Stimulated activated CD4-positive, alpha-beta T cell treated with anti-CD3 and anti-CD28 coated beads, TNF-alpha, amount 100 ng/mL, for 4 hours (primary cell): ENCODE measurements at places on chromosomes 12 and 14.

- DNase-seq: no peak
Measured at GRCh38 chr12:42576374-42576773, 13.2 kb downstream of the PRICKLE1 start.

DNA sequence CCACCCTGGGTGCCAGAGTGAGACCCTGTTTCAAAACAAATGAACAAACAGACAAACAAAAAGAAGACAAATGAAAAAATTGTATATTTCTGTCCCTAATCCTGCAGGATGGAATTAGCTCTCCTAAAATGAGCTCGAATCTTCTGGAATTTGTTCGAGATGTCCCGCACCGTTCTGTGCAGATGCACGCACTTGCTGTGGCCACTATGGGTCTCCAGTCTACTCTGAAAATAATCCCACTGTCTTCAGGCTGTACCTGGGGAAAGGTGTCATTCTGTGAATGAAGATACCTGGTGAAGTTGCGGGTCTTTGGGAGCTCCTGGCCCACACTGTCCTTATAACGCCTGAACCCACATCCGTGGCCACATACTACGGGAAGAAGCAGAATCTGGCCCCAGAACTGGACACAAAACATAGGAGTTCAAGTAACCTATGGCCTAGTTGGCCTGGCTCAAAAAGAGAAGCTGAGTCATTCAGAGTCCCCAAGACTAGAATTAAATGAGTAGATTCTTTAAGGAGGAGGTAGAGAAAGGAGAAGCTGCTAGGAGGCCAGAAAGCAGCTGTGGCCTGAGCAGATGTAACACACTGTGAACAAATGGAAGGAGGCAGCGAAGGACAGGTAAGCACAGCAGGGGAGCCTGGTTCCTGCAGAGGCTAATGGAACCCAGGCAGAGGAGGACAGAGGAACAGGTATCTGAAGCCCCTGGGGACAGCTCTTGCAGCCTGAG, 108.6 kb downstream of the FOXN3 start:
- no peak for DNase-seq

DNA sequence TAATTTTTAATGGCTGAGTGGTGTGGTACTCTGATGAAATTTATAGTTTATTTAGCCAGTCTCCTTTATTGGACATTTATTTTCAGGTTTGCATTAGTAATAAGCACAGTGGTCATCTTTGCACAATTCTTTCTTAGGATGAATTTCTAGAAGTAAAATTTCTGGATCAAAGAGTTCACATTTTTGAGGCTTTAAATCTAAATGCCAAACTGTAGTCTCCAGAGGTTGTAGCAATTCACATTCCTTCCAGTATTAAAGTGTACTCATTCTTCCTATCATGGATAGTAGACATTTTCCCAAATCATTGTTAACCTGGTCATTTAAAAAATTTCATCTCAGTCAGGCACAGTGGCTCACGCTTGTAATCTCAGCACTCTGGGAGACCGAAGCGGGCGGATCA, 24.8 kb downstream of the SLC39A9 start:
- no peak for DNase-seq

GRCh38 chr14:75884198-75884611, 97.6 kb downstream of the TGFB3 start:
- DNase-seq: no peak

- no peak for DNase-seq
Measured at GRCh38 chr14:65373016-65373670, 39.4 kb upstream of the FUT8 start.

GRCh38 chr14:76525106-76525821, 149.3 kb downstream of the ESRRB start:
- no peak for DNase-seq

GRCh38 chr12:52014567-52015530, 8.1 kb downstream of the TAMALIN start:
- no peak for DNase-seq

GRCh38 chr12:73599268-73599667, 938.4 kb upstream of the ATXN7L3B start:
- DNase-seq: no peak

DNA sequence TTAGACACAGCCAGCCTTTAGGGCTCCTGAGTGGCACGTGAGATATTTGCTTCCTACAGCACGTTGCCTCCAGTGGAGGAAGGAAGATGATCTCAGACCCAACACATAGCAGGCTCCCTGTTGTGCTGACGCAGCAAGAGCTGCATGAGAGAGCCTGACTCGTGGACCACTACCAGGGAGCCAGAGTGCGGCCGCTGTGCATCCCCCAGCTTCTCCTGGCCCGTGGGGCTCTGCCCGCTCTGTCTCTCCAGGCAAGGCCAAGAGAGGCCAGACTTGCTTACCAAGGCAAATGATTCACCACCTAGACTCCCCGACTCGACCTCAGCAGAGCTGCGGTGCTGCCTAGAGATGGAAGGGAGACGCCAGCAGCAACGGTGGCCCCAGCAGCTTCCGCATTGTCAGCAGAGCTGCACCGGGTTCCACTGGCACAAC, 37.5 kb downstream of the MAP3K9 start:
- no peak for DNase-seq

DNA sequence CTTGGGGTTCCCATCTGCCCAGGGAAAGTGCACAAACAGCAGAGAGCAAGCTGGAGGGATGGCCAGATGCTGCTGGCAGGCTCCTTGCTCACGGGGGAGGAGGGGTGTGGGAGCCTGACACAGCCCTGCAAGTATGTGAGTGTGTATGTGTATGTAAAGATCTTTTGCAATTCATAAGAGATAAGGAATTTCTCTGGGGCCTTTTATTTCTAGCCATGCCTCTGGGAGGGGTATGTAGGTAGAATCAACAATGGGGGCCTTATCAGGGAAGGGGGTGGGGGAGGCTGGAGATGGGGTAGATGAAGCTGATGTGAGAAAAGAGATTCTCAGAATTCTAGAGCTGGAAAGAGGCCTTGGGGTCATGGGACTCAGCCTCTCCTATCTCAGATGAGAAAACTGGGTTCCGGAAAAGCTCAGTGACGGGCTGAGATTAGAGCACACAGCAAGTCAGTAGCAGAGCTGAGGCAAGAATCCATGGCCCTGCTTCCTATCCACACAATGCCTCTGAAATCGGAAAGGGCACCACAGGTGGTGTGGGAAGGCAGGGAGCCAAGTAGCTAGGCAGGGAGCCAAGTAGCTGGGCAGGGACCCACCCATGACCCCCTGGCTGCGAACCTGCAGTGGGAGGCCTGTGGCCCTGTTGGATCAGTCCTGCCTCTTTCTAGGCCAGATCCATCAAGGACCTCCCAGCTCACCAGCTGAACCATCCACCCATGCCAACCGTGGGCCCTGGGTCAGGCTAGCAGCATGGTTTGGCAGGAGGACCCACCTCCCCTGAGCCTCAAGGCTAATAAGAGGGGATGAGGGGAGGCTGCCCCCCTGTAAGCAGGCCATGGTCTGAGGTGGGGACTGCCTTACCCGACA, 54.7 kb downstream of the PLEKHG3 start:
- no peak for DNase-seq

GRCh38 chr14:96077983-96078624, 38.9 kb downstream of the C14orf132 start:
- no peak for DNase-seq

DNA sequence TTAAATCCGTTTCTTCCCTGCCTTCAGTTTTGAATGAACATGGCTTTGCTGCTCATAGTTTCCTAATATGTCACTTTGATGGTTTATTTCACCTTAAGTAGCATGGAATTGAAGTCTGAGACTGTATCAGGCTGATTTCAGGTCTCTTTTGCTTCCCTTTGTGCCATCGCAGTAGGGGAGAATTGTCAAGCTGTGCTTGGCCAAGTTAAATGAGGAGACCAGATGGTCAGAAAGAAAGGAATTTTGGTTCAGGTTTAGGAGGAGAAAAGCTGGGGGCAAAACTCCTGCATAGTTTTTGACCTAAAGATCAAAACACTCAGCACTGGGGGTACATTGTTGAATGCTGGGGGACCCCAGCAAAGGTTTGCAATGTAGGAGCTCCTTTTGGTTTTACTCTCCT, 398.4 kb downstream of the NUAK1 start:
- no peak for DNase-seq

DNA sequence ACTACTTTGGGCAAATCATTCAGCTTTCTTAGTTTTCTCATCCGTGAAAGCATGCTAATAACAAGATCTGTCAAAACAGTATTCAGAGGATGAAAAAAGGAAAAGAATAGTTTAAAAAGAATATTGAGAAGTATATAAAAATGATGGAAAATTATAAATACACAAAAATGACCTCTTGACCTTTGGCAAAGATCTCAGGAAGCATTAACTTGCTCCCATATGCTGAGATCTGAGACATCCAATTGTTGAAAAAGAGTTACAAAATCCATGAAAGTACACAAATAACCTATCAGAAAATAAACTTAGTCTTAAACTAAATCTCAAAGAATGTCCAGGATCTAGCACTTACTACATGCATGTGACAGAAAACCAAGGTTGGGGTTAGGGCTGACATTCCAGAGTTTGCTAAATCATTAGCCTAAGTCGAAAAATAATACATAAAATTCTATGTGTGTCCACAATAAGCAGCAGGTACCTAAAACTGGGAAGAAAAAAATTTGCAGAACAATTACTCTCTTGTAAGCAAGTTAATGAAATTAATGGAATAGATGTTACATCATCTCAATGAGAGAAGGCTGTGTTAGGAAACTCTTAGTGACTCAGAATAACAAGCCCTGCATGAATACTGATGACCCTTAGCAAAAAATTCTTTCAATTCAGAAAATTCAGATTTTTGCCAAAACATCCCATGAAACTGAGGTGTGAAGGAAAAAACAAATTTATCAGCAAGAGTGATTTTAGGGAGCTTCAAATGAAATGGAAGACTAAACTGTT, 3.4 kb downstream of the PAH start:
- no peak for DNase-seq

DNA sequence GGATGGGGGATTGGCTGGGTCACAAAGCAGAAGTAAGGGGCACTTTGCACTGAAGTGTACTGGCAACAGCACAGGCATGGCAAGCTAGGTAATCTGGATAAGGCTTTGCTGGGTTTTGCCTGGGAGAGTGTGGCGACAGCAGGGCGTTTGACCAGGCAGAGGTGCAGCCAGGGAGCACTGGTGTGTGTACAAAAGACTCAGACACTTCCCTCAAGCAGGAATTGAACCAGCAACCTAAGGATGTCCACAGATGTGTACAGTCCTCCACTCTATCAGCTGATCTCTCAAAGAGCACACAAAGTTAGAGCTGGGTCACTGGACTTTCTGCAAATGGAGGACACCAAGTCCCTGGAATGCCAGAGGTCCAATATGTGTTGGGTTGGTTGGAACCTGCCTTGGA, 15.4 kb upstream of the RNASE4 start:
- DNase-seq: no peak

DNA sequence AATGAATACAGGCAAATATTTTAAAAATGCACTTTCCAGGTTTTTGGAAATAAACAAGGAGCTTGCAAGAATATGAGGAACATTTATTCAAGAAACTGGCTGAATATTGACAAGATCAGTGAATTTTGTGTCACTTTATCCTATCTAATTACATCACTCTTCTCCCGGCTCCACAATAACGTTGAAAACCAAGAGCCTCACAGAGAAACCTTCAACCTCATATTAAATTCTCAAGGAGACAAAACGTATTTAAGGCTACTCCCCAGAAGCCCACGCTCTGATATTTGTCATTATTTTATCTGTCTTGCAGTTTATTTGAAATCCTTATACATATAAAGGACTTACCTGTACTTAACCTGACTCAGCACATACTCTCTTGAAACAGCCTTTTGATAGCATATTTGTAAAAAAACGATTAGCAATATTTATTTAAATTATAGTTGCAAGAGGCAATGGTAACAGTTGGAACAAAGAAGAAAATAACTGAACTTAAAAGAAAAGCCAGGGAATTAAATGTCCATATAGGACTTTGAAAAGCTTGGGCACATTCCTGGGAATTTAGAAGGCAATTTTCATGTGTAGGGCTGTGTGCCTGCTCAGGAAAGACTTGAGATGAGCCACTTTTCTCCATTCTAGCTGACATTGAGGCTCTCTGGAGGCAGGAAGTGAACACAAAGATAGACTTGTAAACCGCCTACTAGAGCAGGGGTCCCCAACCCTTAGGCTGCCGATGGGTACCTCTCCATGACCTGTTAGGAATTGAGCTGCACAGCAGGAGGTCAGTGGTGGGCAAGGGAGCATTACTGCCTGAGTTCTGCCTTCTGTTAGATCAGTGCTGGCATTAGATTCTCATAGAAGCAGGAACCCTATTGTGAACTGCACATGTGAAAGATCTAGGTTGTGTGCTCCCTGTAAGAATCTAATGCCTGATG, 636.4 kb downstream of the SLC16A7 start:
- no peak for DNase-seq

DNA sequence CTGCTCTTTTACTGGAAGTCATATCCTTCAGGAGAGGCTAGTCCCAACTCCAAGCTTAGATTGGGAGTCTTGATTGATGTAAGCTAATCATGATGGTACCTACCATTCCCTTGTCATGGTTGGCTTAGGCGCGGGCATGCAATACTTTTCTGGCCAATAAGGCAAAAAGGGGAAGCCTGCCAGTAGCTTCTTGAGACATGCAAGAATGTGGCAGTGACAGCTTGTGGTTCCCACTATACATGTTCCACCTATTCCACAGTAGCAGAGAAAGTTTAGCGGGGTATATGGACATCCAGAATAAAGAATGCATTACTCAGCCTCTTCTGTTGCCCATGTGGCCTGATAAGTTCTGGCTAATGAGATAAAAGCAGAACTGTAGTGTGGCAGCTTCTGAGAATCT, 55.0 kb downstream of the AP5M1 start:
- DNase-seq: no peak

DNA sequence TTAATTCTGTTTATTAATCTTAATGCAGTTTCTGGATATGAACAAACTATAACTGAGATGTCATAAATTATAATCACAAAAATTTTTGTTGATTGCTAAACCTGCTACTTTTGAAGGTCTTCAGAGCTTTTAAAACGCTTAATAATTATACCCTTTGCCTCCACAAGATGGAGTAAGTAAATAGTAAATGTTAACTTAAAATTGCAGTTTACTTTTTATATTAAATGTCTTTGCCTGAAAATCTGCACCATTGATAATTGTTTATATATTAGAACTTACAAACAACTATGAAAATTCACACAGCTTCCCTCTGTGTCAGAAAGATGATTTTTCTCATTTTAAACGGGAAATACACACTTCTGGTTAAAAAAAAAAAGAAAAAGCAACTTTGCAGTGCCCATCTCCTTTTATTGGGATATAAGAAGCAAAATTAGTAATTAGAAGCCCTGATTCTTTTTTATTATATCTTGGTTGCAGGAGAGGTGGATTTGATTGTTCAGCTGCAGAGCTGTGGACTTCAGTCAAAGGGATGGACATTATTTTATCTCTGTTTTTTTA, 35.6 kb downstream of the SCFD1 start:
- DNase-seq: no peak

DNA sequence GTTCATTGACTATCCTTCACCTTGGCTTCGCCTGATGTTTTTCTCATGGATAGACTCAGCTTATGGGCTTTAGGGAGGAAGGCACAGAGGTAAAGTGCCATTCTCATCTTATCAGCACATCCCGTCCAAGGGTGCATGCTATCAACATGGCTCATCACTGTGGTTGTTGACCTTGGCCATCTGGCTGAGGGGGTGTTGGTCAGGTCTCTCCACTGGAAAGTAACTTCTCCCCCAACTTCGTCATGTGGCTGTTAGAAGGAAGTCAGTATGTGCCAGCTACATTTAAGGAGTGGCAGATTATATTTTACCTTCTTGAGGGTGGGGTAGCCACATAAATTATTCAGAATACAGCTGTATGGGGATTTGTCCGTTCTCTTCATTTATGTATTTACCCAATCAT, 68.9 kb downstream of the EML1 start:
- DNase-seq: no peak
